ENCODE measurements at places on chromosomes 2 and 18.

DNA sequence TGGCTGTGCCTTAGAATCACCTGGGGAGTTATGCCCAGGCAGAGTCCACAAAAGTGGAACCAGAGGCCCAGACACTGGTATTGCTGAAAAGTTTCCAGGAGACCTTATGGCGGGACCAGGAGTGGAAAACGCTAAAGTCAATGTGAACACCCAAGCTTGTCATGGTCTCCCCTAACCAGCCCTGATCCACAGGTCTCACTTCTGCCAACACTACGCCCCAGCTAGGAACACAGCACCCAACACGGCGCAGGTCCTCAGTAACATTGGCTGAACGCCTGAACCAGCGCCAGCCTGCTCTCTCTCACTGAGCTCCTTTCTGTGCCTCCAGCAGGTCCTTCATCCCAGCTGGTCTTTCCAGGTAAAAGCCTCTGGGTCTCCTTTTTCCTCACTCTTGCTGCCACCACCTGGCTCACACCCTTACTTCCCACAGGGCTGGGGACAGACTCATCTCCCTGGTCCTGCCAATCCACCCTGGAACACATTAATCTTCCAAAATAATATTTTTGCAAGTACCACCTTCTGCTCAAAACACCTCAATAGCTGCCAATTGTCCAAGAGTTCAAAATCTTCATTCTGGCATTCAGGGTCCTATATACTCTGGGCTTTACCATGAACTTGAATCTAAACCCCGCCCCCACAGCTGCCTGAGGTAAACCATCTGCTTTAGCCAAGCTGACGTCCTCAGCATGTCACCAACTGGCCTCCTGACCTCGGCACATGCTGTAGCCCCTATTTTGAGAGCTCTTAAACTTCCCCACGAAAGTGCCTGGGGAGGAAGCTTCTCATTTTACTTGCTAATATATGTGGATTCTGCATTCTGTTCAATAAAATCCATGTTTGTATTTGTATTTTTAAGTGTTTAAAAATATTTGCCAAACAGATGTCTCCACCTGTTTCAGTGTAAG is 34.6 kb downstream of the ADCY3 start:
- DNase-seq = peak; percentile 81

- DNase-seq = no peak
Observed at GRCh38 chr2:106745468-106745867, 140.5 kb downstream of the ST6GAL2 start.

DNA sequence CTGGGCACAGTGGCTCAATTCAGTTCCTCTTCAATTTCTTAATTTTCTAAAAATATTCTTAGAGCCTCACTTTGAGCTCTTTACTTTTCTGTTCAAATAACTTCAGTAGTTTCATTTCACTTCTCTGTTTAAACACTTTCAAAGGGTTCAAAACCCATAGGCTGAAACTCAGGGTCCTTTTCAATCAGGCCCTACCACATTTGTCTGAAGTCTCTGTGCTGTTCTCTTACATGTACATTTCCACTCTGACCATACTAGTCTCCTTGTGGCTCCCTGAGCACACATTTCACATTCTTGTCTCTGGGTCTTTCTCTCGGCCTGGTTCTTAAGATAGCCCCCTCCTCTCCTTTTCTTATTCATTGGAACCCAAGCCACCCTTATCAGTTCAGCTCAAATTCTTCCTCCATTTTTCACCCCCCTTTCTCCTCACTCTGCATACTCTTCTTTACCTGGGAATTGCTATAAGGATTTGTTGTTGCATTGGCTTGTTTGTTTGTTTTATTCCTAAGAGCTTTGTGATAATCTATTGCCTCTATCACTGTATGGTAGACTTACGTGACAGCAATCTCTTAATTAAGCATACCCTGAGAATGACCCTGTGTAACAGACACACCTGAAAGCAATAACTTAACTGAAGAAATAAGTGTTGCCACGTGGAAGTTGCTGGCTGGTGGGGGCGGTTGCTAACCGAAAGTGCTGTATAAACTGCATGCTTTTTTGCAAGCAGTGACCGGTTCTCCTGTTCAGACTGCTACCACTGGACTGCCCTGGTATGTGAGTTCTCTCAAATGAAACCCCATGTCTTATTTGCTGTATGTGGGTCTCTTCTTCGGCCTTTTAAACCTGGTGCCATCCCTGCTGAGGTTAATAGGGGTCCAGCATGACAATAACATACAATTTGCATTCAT is 27.7 kb upstream of the ACADL start:
- no peak for DNase-seq

GRCh38 chr2:64637931-64638330 is 15.8 kb downstream of the SERTAD2 start:
- no peak for DNase-seq

- DNase-seq = no peak
Observed at GRCh38 chr2:19348692-19349091, 9.7 kb downstream of the OSR1 start.

DNA sequence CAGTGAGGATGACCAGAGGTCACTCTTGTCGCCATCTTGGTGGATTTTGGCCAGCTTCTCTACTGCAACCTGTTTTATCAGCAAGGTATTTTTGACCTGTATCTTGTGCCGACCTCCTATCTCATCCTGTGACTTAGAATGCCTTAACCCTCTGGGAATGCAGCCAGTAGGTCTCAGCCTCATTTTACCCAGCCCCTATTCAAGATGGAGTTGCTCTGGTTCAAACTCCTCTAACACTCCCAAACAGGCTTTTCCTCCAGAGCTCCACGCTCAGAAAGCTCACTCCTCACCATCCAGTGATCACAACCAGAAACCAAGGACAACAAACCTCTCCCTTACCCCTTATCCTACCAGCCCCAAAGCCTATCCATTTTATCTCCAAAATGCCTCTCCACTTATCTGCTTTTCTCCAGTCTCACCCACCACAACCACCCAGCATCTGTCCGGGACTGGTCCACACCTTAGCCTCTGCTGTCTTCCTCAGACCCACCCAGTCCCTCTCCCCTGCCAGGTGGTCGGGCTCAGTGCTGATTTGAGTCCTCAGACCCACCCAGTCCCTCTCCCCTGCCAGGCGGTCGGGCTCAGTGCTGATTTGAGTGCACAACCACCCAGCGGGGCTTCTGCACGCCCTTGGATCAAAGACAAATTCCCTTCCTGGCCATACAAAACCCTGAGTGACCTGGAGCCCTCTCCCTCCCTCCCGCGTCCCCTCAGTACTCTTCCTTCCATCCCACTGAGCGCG is 11.7 kb upstream of the SMAD7 start:
- DNase-seq = no peak

- no peak for DNase-seq
Observed at GRCh38 chr18:56068701-56069100, 480.7 kb upstream of the TCF4 start.

GRCh38 chr2:208280234-208280633 is 14.2 kb downstream of the PIKFYVE start:
- DNase-seq = no peak

DNA sequence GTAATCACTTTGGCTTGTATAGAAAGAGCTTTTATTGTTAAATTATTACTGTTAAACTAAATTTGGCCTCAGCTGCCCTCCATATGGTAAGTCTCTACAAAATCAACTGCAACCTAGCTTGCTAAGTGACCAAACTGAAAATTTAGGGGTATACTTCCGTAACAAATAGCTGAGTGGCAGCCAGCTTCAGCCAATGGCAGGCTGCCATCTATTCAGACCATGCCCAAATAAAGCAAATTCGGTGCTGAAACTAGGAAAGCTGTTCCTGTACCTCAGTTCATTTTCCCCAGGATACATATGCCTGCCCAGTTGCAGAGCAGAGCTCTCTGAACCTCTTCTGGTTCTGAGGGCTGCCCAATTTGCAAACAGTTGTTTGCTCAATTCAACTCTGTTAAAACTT is 94.8 kb downstream of the EML6 start:
- no peak for DNase-seq

GRCh38 chr18:61736133-61736532 is 156.7 kb downstream of the RNF152 start:
- DNase-seq = no peak

DNA sequence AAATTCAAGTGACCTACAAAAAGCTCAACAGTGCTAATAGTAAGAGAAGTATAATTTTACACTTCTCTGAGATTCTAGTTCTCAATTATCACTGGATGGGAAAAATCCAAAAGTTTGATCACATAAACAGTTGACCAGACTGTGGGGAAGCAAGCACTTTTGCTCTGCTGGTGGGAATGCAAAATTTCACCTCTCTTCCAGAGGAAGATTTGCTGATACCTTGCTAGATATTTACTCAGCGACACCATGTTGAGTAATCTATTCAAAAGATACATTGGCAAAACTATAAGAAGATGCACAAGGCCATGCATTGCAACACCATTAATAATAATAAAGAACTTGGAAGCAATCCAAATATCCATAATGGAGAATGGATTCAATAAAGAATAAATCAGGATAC is 204.4 kb downstream of the MREG start:
- no peak for DNase-seq

DNA sequence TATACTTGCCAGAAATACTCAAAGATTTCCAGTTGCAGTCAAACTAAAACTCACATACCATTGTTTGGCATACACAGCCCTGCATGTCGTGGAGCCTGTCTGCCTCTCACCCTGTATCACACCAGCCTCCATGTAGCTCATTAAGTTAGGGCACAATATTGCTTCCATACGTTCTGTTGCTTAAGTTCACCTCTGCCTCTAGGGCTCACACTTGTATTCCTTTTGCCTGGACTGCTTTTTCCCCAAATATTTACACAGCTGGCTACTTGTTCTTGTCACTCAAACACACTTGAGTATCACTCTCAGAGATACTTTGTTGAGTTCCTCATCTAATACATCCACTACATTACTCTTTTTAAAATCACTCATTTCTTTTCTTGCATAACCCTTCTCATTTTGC is 83.1 kb downstream of the PTH2R start:
- DNase-seq = no peak
